NCI-H524 treated with DMSO at 0.1 percent for 48 hours (cell line): ENCODE measurements at places on chromosomes 16 and 17.

GRCh38 chr17:65745241-65745640, 183.8 kb upstream of the AXIN2 start:
- DNase-seq: no peak

DNA sequence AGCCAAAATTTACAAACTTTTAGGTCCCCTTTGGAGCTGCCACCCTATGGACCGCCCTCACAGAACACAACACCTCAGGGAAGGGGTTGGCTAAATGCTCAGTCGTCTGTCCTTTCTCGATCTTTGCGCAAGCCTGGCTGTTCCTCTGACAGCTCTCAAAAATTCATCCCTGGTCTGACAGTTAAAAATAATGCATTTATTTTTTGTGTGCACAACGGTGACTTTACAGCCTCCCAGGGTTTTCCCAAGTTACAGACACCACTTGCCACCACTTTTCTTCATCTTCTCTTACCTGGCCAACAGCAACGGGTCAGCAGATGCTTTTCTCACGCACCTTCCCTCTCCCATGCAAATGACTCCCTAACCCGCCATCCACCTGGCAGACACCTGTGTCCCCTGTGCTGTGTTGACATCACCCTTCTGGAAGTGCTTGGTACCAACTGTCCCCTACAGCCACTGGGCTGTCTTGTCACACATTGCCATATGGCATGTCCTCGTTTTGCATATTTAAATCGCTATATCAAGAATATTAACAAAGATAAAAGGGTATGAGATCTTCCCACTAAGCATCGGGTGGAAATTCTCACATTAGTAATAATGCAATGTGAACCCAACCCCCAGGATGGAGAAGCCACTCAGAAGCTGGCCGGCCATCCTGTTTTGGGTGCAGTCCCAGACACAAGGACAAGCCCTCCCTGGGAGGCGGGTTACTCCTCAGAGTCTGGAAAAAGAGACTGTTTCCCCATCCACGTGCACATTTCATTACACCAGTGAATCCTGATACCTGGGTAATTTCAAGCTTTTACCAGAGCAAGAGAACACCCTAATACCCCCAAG, 187.0 kb downstream of the ZFHX3 start:
- peak; percentile 39 for DNase-seq

- DNase-seq: no peak
Observed at GRCh38 chr16:72191551-72191950, 19.6 kb upstream of the PMFBP1 start.

GRCh38 chr17:50498021-50498874, 10.0 kb upstream of the MYCBPAP start:
- DNase-seq: no peak

DNA sequence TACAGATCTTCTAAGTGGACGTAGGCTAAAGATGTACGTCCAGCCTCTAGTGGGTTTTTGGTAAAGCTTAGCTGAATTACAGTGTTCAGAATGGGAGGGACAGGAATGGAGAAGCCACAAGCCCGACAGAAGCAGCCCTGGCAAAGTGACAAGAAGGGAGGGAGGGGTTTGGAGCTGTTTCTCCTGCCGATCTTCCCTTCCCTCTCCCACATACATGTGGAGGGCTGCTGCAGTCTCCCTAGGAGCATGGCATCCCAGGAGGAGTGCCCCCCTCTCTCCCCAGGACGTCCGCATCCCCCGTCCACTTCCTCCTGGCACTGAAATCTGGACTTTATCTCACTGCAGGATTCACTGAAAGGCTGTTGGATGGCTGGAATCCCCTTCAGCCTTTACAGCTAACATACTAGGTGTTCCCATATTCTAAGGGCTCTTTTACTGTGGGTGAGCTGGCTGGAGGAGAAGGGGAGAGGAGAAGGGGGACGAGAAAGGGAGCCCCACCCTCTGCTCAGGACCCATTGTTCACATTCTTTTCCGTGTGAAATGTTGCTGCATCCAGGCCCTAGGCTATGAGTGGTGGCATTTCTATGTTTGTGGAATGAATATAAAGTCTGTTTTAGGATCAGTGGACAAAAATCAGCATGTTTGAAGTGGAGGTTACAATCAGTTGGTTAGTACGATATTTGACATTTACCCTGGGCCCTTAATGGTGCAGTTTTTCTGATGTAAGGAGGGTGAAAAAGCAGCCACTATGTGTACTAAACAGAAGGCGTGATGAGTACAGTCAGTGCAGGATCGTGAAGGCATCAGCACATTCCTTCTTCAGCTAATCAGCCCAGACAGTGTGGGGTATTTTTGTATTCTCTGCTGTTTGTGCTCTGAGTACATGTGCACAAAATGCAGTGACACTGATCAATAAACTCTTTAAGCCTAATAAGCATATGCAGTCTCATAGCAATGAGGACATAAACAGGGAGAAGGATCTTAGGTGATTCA, 94.6 kb downstream of the SPECC1 start:
- DNase-seq: no peak

DNA sequence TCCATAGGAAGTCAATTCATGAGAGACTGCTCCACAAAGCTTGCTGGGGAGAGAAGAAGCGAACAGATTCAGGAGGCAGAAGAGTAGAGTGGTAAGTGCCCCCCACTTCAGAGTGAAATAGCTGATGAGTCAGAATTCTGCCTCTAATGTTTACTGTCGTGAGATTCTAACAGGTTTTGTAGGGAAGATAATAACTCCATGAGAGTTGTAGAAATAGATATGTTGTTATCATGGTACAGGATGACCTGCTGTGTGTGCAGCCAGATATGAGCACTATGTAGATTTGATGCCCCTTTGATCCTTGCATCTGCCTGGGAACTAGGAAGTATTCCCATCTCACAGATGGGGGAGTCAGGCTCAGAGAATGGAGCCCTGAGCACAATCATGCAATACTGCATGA, 502.4 kb upstream of the CDH11 start:
- no peak for DNase-seq

- no peak for DNase-seq
Observed at GRCh38 chr16:17232487-17232886, 238.3 kb downstream of the XYLT1 start.

DNA sequence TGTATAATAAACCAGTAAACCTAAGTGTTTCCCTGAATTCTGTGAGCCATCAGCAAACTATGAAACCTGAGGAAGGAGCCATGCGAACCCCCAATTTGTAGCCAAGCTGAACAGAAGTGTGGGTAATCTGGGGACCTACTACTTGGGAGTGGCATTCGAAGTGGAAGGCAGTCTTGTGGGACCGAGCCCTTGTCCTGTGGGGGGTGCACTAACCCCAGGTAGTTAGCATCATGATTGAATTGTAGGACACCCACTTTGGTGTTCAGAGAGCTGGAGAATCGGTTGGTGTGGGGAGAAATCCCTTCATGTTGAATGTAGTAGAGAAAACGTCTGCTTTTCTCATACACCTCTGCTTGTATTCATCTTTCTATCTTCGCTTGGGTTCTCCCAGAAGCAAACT, 79.7 kb upstream of the CPHXL start:
- DNase-seq: no peak

GRCh38 chr16:63618896-63619485, 1502.9 kb downstream of the CDH11 start:
- no peak for DNase-seq

DNA sequence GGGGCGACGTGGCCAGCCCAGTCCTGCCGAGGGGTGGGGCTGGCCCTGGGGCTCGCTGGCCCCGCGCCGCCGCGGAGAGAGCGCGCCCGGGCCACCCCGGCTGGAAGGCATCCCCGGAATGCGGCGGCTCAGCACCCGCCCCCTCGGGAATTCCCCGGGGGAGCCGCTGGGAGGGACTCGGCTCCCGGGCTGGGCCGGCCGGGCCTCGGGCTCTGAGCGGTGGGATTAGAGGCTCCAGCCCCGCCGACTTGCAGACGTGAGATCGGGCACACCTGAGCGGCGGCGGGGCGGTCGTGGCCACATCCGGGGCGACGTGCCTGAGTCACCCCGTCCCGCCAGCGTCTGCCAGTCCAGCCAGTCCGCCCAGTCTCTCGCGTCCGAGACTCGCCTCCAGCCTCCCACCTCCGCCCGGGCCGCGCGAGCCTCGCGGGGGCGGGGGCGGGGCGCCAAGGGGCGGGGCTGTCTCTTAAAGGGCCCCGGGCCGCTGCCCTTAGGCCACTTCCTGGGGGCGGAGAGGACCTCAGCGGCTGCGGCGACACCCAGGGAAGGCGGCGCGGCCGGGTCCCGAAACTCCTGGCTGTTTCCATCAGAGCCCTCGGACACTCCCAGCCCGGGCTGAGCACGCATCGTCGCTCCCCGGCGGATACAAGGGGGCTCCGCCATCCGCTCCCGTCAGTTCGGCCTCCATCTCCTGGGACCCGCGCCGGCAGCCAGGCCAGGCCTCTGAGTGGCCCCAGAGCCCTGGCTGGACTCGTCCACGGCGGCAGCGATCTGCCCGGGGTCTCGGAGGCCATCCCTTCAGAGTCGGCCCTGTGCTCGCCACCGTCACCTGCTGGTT, at the start of gene KCTD11:
Gene KCTD11, plus strand, starts transcription at position 498 of the 838 bp plus-strand sequence.
- no peak for DNase-seq

DNA sequence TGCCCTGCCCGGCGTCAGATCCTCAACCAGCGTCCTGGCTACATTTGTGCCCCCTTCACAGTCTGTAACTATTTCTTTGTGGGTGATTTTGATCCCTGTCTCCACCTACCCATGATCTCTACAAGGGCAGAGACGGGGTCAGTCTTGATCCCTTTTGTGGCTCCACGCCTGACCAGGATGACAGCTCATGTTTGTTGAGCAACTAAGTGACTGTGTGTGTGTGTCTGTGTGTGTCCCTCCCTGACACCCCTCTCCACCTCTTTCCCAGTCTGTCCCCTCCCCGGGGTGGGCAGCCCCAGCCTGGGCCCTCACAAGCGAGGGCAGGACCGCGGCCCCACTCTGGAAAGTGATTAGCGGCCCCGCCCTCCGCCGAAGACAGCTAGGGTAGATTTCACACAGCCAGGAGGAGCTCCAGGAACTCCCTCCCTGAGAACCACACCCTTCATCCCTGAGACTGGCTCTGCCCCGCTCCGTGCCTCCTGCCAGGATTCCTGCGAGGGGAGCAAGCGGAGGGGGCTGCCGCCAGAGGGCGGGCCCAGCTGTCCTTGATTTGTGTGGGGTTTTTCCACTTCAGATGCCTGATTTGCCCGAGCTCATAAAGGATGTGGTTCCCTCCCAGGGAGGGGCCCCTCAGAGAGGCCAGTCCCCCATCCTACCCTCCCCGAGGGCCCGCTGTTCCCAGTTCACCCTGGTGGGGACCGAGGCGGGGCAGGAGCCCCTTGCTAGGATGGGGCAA, 5.3 kb upstream of the HS3ST6 start:
- DNase-seq: peak; percentile 68

- no peak for DNase-seq
Observed at GRCh38 chr17:75371981-75372380, 33.5 kb downstream of the GRB2 start.

DNA sequence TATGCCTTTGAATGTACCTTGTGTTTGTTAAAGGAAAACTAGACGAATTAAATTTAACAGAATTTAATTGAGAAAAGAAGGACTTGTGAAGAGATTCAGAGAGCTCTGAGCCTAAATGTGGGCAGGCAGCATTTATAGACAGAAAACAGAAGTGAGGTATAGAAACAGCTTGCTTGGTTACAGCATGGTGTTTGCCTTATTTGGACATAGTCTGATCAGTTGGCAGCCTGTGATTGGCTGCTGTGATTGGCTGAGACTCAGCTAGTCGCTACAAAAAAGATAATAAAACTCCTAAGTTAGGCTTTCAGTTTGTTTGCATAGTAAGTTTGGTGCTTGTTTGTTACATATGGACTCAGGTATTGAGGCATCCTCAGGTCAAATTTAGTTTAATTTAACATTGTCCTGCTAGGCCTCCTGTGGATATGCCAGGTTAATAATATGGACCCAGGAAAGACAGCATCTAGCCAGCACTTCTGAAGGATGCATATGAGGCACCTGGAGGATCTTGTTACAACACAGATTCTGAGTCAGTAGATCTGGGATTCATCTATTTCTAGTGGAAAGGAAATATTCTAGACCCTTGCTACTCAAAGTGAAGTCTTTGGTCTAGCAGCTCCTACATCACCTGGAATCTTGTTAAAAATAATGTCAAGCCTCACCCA, 43.4 kb downstream of the SLFN5 start:
- no peak for DNase-seq
